ENCODE measurements at places on chromosomes 4 and X.

DNA sequence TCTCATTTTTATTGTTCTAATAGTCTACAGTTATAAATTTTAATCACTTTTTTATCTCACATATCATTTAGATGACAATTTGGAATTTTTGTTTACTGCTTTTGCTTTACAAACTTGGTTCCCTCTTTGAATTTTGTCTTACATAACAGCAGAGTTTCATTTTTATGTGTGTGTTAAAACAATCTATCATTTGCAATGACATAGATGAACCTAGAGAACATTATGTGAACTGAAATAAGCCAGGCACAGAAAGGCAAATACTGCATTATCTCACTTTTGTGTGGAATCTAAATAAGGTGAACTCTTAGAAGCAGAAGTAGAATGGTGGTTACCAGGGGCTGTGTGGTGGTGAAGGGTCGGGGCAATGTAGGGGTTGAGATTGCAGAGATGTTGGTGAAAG is 170.7 kb downstream of the GASK1B start:
- no peak for DNase-seq

DNA sequence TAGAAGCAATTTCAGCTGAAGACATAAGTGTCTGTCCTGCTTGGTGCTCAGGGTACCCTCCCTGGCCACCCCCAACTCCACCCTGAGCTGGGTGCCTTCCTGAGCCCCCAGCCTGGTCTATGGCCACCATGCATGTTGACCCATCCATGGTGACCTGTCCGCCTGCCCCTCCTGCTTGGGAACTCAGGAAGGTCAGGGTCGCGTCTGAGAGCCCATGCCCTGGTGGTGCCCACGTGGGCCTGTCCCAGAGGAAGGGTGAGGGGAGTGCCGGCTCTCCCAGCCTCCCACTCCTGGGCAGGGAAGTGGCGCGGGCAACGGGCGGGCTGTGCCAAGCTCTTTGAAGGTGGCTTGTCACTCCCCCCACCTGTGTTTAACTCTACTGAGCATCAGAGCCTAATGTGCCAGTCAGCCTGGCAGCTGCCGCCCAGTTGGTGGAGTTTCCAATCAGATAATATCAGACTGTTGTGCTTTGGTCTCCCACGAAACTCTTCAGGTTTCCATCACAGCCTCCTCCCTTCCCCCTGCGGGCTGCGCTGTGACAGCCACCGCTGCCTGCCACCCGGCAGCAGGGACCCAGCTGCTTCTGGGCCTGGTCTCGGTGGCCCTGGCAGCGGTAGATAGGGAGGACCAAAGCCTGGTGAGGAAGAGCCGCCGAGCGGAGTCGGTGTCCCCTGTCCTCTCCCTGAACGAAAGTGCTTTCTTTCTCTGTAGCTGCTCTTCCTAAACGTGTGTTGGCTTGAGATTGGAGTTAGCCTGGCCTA is 4.8 kb downstream of the SH3BP2 start:
- DNase-seq: peak; percentile 45

GRCh38 chr4:52729586-52729985 is 21.6 kb downstream of the ERVMER34-1 start:
- DNase-seq: no peak

DNA sequence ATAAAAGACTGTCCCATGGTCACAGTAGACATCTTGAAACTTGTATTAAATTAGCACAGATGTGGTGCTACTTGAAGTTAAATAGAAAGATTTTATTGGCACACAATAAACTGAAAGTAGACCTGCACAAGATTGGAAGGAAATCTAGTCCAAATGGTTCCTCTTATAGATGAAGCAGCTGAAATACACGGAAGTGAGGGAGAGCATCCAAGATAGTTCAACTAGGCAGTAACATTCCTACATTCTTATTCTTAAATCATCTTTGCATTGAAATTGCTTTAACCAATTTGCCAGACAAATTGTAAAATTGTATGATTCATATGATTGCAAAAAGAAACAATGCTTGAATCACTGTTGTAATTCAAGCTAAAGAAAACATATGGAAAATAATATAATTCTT is 87.6 kb upstream of the VCX3B start:
- DNase-seq: no peak

- DNase-seq: no peak
These were observed 180.7 kb upstream of the TENM3 start for GRCh38 chr4:182062458-182062857.

DNA sequence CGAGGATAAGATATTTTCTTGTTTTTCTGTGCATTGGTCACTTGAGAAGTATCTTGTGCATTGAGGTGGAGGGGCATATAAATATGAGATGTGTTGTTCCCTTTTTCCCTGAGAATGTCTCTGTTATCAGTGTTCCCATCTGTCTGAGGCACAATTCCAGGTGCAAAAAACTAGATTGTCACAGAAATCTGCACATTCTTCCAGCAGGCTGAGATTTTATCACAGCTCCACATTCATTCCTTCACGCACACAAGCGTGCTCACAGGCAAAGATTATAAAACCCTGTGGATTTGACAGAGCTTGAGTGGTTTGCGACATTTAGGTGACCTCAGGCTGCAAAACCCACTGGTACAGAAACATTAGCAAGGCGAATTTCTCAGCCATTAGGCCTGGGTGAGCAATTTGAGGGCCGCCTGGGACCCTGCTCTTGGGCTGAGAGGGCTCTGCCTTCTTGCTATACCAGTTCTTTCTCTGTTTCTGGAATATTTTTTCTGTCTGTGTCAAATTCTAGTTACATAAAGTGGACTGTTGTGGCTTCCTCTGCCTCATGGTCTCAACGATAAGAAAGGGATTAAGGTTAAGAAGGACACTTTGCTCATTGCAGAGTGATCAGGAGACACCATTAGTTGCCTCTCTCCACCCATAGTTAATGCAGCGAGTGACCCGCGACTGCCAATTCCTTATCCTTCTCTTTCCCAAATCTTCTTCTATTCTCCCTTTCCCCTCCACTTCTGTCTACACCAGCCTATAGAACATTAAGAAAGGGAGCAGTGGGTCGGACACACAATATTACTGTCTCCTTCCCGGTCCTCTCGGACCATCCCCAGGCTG is 86.7 kb upstream of the C1QTNF7 start:
- DNase-seq: no peak

- peak; percentile 12 for DNase-seq
These were observed 545 bp downstream of the ABCE1 start for GRCh38 chr4:145098675-145099037.

GRCh38 chrX:128816919-128817318 is 706.4 kb downstream of the SMARCA1 start:
- no peak for DNase-seq

- DNase-seq: no peak
These were observed 1746.4 kb upstream of the PCDH7 start for GRCh38 chr4:28973587-28974350.

- no peak for DNase-seq
These were observed 39.3 kb downstream of the ELF2 start for GRCh38 chr4:139137763-139138162.

- no peak for DNase-seq
These were observed 164.9 kb downstream of the DCTD start for GRCh38 chr4:182752158-182752910.

GRCh38 chrX:132491191-132491590 is 2.4 kb upstream of the MBNL3 start:
- DNase-seq: no peak

GRCh38 chr4:122681568-122681967 is 50.9 kb upstream of the BBS12 start:
- DNase-seq: no peak

DNA sequence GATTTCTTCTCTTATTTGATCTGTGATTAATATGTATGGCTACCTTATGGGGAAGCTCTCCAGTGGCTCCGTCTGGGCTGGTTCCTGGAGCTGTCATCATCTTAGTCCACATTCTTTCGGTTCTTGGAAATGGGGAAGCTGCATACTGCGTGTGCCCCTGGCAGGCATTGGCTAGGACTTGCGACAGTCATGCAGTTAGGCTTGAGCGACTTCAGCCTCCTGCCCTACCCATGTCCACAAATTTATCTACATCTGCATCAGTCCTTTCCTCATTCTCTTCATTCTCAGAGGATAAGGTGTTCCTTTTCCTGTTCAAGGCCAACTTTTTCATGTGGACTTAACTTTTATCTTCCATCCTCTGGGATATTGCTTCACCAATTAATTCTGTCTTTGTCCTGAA is 214.2 kb downstream of the RELL1 start:
- DNase-seq: no peak

DNA sequence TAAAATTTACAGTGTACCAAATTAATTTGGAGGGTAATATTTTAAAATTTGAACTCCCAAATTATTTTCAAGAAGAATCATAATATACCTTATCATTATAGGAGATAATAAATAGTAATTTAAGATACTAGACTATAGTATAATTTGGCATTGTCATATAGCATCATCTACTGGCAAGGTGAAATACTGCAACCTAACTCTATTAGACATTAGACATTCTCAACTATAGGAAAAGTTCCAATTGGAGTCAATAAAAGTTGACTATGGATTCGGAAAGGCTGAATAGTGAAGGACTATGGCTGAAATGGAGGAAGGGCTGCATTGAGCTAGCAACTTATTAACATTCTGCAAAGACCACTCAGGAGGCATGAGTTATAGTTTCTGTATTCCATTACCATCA is 113.0 kb downstream of the PRDM5 start:
- DNase-seq: no peak

GRCh38 chr4:3701736-3702560 is 64.2 kb upstream of the ADRA2C start:
- no peak for DNase-seq

GRCh38 chr4:151029537-151029936 is 14.5 kb upstream of the LRBA start:
- DNase-seq: no peak

- no peak for DNase-seq
These were observed 554 bp downstream of the CDKL5 start for GRCh38 chrX:18426004-18426320.

GRCh38 chr4:163485589-163485988 is 8.9 kb upstream of the TMA16 start:
- DNase-seq: no peak

DNA sequence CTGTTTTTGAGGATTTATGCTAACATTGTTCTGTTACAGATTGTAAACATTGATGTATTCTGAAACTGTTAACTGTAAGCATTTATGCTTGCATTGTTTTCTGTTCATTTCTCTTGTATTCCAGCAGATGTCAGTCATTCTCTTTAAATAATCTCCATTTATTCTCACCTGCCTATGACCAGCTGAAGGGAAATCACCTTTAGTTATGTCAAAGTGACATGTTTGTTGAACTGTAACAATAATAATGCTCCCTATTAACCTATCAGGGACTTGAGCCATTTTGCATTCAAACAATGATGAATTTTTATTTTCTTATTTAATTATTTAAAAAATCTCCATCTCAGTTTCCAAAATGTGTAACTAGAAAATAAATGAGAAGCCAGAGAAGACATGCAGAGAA is 58.0 kb downstream of the SPCS3 start:
- DNase-seq: no peak

DNA sequence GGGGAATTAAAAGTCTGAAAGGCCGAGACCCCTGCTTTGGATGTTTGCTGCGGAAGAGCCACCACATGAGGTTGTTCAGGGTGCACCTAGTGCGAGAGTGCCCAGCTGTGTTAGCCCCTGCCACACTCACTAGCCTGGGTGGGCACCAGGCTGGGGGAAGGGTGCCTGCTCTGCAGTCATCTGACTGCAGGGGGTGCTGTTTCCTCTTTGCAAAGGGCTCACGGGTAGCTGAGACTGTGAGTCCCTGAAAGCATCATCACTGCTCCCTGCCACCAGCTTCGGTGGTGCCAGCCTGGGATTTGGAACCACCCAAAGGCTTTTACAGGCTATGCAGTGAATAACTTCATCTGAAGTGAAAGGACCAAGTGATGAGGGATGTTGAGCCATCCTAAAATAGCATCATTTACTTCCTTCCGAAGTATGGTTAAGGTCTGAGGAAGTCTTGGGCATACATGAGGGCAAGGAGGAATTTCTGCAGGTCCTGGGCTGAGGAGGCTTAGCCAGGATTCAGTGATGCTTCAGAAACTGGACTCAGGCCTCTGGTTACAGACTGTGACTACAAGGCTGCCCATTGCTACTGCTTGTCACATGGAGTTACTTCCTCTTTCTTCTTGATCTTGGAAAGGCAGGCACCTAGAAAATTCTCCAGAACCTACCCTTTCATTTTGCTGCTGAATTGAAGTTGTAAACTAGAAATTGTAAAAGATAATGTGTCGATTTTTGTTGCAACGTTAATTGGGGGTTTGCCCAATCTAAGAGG is 293.2 kb upstream of the PRPS2 start:
- DNase-seq: no peak

- no peak for DNase-seq
These were observed 255 bp upstream of the CNOT6L start for GRCh38 chr4:77819404-77819842.

DNA sequence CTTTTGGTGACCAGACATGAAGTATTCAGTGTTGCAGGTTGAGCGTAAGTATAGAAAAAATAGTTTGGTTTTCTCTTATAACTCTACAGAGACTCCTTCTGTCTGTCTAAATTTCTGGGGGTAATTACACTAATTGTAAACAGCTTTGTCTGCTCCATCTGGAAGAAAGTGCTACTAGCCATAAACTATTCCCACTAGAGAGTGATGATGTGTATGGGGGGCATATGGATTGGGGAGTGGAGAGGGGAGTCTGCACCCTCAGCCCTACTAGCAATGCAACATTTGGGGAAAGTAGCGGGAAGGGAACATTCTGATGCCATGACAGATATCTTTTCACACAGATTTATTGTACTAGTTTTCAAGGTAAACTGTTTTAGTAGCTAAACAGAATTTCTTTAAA is 549.7 kb downstream of the TRIML1 start:
- DNase-seq: no peak

DNA sequence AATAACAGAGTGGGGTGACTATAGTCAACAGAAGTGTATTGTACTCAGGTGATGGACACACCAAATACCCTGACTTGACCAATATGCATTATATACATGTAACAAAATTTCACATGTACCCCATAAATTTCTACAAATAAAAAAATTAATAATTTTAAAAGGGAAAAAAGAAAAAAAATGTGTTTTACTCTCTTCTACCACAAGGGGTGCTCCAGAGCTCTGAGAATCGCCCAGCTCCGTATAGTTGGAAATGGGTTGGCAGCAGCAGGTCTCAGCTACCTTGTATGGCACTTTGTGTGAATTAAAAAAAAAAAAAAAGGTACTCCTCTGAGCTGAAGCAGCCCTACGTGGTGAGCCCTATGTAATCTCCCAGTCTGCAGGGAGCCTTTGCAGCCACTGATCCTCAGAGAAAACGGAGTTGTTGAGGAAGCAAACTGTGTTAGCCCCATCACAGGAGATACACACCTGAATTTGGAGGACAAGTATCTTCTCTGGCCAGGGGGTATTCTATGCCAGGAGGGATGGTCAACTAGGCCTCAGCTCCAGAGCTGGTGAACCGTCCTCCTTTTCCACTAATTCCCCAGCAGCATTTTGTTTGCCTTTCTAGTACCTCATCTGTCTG is 17.2 kb upstream of the POLA1 start:
- DNase-seq: no peak

GRCh38 chr4:86307432-86307831 is 52.4 kb downstream of the MAPK10 start:
- DNase-seq: no peak

- DNase-seq: no peak
These were observed 67.9 kb upstream of the STK26 start for GRCh38 chrX:131955099-131955777.

GRCh38 chrX:4710618-4711433 is 997.4 kb upstream of the PRKX start:
- DNase-seq: no peak

Measured in stimulated activated CD8-positive, alpha-beta memory T cell treated with anti-CD3 and anti-CD28 coated beads, Interleukin-2, amount 100 ng/mL, for 1 hour (primary cell).